ENCODE measurements at places on chromosomes 6 and 20.

DNA sequence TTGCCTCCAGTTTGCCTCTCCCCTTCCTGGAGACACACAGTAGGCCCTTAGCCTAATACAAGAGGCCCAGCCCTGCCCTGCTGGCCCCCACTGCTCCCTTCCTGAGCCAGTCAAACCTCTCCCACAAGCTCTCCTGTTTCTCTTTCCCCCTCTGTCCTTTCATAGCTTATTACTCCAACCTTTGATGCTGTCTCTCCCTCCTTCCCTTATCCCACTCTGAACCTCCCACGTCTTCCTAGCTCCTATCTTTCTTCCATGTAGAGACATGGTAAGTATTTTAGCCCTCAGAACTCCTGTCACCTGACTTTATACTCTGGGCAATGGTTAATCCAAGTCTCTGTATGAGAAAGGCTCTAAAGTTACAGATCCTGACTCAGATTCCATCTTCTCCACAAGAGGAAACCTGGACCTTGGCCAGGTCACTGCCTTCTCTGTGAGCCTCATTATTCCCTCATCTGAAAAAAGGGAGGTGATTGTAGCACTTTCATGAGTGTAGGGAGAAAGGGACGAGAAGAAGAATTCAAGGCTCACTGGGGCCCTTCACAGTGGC, 6.7 kb downstream of the TGIF2 start:
- peak; percentile 5 for DNase-seq

GRCh38 chr20:38078084-38078483, 44.5 kb downstream of the RPRD1B start:
- no peak for DNase-seq

GRCh38 chr6:33191383-33192104, 723 bp downstream of the COL11A2 start:
- DNase-seq, result no peak

DNA sequence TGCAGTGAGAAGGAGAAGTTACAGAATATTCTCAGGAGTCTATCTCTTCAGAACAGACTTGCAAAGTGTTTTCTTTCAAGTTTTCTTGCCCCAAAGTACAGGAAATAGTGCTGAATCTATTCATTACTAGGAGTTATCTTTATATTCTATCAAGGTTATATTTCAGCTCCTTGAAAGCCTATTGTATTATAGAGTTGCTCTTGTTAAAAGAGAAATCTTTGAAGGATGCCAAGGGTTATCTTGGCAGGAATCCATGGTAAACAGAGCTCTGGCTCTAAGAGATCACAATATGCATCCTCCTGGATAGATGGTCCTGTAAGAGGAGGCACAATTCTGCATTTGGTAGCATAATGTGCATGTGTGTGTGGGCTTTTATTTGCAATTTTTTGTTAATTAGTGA, 21.2 kb upstream of the SNRPB2 start:
- DNase-seq, result no peak

GRCh38 chr6:151497905-151498304, 4.1 kb downstream of the CCDC170 start:
- DNase-seq, result no peak

Measured in K562 (cell line).